ENCODE measurements at places on chromosomes 7 and 10.

GRCh38 chr7:23353172-23353571 is 54.0 kb downstream of the MALSU1 start:
- DNase-seq, result no peak

GRCh38 chr7:100572949-100573675 is 588 bp downstream of the SAP25 start:
- peak; percentile 57 for DNase-seq

DNA sequence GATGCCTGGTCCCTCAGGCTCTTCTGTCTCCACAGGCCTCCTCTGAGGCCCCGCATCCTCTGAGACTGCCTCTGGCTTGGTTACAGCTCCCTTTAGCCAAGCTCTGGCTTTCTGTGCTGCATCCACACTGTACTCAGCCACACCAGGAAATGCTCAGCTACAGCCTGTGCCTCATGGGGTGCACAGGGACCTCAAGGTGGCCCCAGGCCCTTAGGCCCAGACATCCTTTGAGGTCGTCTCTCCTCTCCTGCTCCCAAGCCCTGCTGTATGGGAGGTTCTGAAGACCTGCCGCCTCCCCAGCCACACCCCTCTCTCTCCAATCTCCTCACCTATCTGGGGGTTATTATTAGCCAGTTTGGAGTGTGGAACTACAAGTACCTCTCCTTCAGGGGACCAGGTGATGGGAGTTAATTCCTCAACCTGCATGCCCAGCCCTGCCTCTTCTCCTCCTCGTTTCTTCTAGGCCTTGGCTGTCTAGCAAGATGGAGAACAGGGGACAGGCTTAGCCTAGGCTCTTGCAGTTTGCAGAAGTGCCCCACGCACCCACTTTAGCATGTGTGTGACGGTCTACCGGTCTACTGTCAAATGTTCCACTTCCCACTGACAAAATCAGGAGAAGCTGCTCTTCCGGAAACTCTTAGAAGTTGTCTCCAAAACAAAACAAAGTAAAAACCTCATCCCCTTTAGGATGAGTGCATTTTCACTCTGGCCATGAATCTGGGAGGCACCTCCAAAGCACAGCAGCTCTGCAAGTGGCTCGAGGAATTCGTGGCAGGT is 64.0 kb upstream of the WAC start:
- DNase-seq, result no peak

DNA sequence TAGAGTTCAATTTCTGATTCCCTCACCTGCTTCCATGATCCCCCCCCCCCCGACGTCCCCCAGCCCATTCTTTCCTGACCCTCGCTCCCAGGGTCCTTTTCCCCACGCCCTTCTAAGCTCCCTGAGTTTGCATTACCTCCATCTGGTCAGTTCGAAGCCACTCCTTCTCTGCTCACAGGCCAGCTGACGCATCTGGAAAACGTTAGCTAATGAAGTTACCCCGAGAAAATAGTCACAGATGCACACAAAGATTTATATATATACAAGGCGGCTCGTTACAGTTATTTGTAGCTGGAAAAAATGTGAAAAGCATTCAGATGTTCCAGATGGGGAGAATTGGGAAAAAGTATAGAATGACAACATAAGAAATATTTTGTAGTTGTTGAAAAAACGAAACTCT is 630.0 kb upstream of the FOXK1 start:
- DNase-seq, result no peak

GRCh38 chr7:29146888-29147609 is 712 bp upstream of the CPVL start:
- DNase-seq, result no peak

DNA sequence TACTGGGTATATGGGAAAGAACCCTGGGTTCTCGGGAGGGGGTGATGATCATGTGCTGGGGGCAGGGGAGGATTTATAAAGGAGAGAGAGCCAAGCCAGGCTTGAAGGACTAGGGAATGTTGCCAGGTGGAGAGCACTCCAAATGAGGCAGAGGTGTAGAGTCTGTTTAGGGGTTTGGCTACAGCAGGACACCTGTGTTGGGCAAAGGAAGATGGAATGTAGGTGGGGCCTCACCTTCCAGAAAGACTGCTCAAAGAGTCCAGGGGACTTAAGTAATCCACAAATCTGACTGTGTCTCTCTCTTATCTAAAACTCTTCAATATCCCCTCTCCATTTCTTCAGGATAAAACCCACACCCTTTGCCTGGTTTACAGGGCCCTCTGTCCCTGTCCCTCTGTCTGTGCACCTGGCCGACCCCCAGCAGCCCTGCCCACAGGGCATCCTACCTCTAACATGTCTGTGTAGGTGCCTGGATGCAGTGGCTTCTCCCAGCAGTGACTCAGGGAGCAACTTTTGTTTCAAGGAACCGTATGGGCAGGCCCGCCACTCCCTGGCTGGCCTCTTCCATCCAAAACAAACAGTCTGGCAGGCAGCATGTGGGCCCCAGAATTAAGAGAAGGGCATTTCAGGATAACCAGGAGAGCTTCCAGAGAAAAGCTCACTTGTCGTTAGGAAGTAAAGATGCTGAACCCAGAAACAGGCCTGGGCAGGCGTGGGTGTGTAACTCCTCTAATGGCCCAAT is 10.6 kb upstream of the PLEKHA1 start:
- no peak for DNase-seq

- no peak for DNase-seq
These were observed 123.9 kb downstream of the COL26A1 start for GRCh38 chr7:101486433-101487104.

GRCh38 chr7:22663357-22663718 is 63.7 kb upstream of the IL6 start:
- DNase-seq, result no peak

GRCh38 chr7:30019960-30020359 is 6.5 kb downstream of the FKBP14 start:
- DNase-seq, result no peak

GRCh38 chr7:72411419-72411818 is 719 bp downstream of the CALN1 start:
- no peak for DNase-seq

- no peak for DNase-seq
These were observed 243.3 kb upstream of the CELF2 start for GRCh38 chr10:10774416-10774815.

GRCh38 chr7:103573479-103574058 is 127.6 kb upstream of the SLC26A5 start:
- DNase-seq, result no peak

DNA sequence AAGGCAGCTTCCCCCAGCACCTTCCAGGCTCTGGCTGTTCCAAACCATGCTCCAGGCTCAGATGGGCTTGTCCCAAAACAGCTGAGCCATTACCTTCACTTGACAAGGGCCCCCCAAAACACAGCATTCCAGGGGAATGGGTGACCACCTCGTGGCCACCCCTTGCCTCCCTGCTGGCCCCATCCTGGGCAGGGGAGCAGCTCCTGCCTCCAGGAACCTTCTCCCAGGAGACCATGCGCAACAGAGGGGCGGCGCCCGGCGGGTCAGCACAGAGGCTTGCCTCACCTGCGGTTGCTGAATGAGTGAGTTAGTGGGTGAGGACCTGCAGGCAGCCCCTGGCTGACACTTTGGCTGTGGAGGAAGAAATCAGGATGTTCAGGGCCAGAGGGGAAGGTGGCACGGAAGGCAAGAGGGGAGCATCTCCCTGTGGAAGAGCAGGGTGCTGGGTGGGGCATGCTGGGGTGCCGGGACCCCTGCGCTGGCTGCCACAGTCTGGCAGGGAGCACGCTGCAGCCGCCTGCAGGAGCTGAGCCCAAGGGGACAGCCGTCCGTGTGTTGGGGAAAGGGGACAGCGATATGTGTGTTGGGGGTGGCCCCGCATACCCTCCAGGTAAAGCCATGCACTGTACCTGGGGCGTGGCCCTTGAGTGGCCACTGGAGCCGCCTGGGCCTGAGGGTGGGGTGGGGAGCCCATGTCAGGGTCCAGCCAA is 54.7 kb downstream of the PWWP2B start:
- DNase-seq, result no peak

GRCh38 chr7:1712907-1713501 is 42.9 kb downstream of the ELFN1 start:
- DNase-seq, result peak; percentile 55

All from upper lobe of right lung (tissue), 1 donor.